ENCODE measurements at places on chromosomes 12 and 14. TPM values are rescaled to one million over a fixed set of nuclear protein-coding genes. Genes with fewer than 3 reads are reported as not detected.

REP15 gene
- total RNA-seq: 0.95 TPM

TEX52 gene
- not detected for total RNA-seq

RIN3 gene
- 33.7 TPM for total RNA-seq

SMIM41 gene
- 0.46 TPM for total RNA-seq

RNASE7 gene
- 22.1 TPM for total RNA-seq

DAO gene
- not detected for total RNA-seq

LRP1 gene
- 241 TPM for total RNA-seq

WNT5B gene
- 7.3 TPM for total RNA-seq

FLRT2 gene
- 20.5 TPM for total RNA-seq

B4GALNT3 gene
- total RNA-seq: 26.4 TPM

DNAI7 gene
- 1.4 TPM for total RNA-seq

KRT83 gene
- total RNA-seq: not detected

Measured in mucosa of gallbladder (tissue), 1 donor.